Activated CD8-positive, alpha-beta memory T cell treated with anti-CD3 and anti-CD28 coated beads for 24 hours (primary cell): ENCODE measurements at places on chromosomes 6 and 20.
A peak's percentile ranks its signal among the peaks of the same experiment; 100 is the strongest.

GRCh38 chr20:1663917-1664316 lies 6.3 kb upstream of the SIRPG start:
- DNase-seq, result no peak

DNA sequence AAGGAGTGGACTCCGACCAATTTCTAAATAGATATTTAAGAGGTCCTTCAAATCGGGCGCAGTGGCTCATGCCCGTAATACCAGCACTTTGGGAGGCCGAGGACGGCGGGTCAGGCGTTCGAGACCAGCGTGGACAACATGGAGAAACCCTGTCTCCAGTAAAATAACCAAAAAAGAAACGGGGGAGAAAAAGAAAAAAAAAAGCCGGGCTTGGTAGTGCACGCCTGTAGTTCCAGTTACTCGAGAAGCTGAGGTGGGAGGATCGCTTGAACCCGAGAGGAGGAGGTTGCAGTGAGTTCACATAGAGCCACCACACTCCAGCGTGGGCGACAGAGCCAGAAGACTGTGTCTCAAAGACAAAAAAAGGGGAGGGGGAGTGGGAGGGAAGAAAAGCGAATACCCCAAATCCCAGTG lies 53.3 kb upstream of the HFE start:
- DNase-seq, result peak; percentile 69

GRCh38 chr6:38720295-38720694 lies 5.2 kb downstream of the DNAH8 start:
- no peak for DNase-seq

DNA sequence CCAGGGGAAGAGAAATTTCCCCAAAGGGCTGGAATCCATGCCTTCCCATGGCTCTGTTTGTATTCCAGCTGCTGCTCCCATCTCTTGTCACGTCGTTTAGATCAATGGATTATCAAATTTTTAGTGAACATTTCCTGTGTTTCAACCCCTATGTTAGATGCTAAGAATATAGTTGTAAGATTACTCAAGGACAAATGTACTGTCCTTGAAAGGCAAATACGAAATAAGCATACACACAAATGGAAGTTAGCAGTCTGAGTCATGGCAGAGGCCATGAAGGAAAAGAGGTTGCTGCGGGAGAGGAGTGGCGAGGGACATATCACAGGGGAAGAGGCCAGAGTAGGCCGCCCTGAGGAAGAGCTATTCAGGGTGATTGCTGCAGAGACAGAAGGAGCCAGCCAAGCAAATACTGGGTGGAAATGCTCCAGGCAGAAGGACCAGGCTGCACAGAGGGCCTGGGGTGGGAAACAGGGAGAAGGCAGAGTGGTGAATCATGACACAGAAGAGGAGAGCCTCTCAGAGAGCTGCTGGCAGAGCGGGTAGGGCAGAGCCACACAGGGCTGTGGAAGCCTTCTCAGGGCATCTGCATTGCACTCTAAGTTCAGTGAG lies 219.2 kb upstream of the LRFN2 start:
- DNase-seq, result no peak

DNA sequence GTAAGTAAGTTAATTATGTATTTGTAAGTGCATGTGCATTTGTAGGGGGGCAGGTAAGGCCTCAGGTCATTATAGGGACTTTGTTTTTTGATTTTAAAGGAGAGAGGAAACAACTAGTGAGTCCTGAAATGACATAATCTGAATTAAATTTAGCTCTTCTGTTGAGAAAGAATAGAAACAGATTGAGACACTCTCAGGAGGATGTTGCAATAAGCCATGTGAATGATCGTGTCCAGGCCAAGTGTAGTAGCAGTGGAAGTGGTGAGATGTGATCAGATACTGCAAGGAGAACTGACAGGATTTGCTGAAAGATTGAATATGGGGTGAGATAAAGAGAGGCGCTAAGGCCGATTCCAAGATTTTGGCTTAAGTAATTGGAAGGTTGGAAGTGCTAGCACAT lies 2.6 kb upstream of the CENPW start:
- DNase-seq, result no peak

GRCh38 chr20:32752458-32753250 lies 9.4 kb upstream of the COMMD7 start:
- no peak for DNase-seq

GRCh38 chr20:38017959-38018358 lies 15.3 kb downstream of the TTI1 start:
- no peak for DNase-seq

- DNase-seq, result no peak
Observed at GRCh38 chr6:108544606-108545005, 16.1 kb upstream of the FOXO3 start.

GRCh38 chr6:136586295-136586694 lies 36.1 kb upstream of the MAP7 start:
- no peak for DNase-seq

- no peak for DNase-seq
Observed at GRCh38 chr6:9002833-9003232, 567.5 kb upstream of the SLC35B3 start.

GRCh38 chr6:131568726-131569125 lies 4.3 kb upstream of the ARG1 start:
- DNase-seq, result no peak

- no peak for DNase-seq
Observed at GRCh38 chr6:39344821-39345280, 22.3 kb upstream of the KCNK16 start.

DNA sequence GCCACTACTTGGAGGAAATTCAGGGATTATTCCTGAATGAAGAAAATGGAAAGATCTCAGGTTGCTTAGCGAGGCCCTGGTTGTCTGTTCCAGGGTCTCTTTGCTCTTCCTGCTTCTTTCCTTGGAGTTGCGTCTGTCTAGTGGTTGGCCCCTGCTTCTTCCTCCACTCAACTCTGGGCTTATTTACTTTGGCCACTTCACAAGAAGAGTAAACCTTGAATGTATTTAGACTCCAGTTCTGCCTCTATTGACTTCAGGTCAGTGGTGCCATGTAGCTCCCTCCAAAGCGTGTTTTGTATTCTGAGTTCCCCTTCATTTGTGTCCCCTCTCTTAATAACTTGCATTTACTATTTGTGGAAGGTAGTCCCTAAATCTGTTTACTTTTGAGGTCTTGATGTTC lies 456.5 kb downstream of the UTRN start:
- no peak for DNase-seq

- no peak for DNase-seq
Observed at GRCh38 chr6:36443471-36444428, 950 bp downstream of the KCTD20 start.

- DNase-seq, result no peak
Observed at GRCh38 chr6:101597693-101598092, 204.2 kb downstream of the GRIK2 start.
